SW480 (cell line): ENCODE measurements at places on chromosomes 16 and 17.

DNA sequence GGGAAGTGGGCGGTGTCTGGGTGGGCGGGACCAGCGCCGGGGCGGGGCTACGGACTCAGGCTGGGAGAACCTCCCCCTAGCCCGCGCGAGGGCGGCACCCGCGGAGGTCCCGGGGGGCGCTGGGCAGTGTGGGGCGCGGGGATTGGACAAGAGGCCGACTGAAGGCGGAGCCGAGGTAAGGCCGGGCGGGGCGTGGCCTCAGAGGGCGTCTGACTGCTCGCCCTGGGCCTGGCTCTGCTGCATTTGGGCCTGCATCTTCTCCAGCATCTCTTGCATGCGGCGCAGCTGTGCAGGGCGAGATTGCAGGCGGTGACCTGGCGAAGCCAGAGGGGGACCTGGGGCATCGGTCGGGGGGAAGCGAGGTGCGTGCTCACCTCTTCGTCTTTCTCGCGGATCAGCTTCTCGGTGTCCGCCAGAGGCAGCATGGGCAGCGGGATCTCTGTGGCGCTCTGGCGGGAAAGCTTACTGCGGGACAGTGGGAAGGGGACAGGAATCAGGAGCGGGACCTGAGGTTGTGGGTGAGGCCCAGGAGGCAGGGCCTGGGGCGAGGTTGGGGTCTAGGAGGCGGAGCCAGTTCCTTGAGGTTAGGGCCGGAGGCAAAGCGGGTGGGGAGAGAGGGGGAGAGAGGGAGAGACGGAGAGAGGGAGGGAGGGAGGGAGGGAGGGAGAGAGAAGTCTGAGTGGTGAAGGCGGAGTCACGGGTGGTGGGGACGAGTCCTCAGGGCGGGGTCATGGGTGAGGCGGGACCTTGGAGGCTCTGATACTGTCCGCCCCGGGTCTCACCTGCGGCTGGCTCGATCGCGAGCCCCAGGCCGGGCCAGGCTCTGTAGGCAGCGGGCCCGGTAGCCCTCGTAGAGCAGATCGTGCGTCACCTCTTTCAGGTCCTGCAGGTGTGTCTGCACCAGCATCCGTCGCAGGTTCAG is 3.9 kb downstream of the SEPTIN1 start:
- peak; percentile 94 for DNase-seq

- peak; percentile 58 for DNase-seq
Measured at GRCh38 chr16:85554889-85555718, 58.0 kb upstream of the GSE1 start.

DNA sequence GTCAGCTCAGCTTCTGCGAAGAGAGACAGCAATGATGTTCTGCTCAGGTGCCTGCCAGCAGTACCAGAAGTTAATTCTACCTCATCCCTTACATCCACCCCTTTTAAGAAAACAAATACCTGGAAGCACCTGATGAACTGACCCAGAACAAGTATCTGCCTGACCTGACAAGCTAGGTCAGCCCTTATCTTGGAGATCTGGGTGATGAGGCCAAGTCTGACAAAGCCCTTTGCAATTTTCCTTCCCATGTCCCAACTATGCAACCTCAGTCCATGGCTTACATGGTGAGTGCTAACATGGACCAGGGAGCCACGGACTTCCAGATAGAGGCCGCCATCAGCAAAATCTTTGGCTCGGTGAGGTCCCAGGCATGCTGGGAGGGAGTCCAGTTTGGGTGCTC is 3.6 kb downstream of the ACADVL start:
- no peak for DNase-seq

DNA sequence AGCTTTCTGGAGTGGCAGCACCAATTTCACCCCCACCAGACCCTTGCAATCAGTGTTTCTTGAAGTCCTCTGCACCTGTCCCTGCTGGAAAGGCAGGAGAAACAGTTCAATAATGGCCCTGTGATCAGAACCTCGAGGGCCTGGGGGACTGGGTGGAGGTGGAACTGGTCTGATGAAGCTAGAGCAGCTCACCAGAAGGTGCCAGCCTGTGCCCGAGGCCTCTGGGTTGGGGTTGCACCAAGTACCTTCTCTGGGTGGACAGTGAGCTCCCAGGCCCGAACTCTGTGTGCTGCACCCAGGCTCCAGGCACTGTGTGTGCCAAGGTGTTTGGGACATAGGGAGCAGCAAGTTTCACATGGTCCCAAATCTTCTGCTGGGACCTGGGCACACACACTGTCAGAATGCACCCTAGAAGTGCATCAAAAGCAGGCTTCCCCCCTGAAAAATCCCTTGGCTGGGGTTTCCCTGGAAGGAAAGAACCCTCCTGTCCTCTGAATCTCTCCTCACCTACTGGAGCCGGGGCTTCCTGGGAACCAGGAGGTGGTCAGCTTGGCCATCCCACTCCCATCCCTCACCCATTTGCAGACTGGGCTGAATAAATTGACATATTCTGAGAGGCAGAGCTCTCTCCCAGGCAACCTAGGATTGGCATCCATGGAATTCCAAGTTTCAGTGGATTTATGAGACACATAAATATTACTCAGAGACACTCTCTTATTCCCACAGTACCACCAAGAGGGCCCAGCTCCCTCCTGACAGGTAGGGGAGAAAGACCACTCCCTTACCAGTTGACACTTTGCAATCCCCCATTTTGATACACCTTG is 17.4 kb downstream of the CD300LG start:
- DNase-seq, result no peak

GRCh38 chr16:23788685-23789084 is 33.9 kb downstream of the CHP2 start:
- no peak for DNase-seq

DNA sequence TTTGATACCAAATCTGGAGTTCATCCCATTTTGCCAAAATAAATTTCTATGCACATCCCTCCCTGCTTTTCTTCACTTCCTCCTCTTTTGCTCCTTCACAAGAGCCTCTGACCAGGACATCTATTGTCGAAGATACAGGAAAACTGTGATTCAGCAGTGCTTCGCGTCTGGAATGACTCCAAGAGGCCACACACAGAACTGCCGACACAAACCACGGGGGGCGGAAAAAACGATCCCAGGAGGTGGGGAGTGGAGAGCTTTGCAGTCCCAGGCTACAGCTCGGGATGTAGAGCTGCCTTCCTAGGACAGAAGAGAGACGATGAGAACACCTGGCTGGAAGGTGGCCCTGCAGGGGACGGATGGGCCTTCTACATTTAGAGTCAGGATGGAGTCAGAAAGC is 102.8 kb downstream of the XYLT1 start:
- DNase-seq, result no peak

- DNase-seq, result no peak
Measured at GRCh38 chr16:53636978-53637377, 66.7 kb downstream of the RPGRIP1L start.

DNA sequence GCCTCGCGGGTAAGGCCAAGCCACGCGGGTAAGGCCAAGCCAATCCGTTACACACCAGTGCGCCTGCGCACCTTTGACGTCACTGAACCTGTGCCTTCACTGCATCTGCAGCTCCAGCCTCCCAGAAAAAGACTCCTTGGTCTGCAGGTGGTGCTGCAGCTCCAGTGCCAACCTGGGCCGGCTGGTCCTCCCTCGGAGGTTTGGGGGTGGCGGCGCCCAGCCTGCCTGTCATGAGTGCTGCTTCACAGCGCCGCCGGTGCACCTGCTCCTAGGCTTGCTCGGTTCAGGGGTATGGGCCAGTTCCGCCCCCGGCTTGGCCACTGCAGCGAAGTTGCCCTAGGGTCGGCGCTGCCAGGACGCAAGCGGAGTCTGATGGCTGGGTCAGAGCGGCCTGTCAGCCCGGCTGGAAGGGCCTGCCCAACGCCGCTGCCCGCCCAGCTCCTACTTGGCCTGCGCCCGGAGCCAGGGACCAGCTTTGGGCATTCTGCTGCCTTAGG is 146.6 kb downstream of the USP22 start:
- no peak for DNase-seq
